ENCODE measurements at places on chromosomes 3 and 15. TPM values are rescaled to one million over a fixed set of nuclear protein-coding genes. Genes with fewer than 3 reads are reported as not detected.

DNA sequence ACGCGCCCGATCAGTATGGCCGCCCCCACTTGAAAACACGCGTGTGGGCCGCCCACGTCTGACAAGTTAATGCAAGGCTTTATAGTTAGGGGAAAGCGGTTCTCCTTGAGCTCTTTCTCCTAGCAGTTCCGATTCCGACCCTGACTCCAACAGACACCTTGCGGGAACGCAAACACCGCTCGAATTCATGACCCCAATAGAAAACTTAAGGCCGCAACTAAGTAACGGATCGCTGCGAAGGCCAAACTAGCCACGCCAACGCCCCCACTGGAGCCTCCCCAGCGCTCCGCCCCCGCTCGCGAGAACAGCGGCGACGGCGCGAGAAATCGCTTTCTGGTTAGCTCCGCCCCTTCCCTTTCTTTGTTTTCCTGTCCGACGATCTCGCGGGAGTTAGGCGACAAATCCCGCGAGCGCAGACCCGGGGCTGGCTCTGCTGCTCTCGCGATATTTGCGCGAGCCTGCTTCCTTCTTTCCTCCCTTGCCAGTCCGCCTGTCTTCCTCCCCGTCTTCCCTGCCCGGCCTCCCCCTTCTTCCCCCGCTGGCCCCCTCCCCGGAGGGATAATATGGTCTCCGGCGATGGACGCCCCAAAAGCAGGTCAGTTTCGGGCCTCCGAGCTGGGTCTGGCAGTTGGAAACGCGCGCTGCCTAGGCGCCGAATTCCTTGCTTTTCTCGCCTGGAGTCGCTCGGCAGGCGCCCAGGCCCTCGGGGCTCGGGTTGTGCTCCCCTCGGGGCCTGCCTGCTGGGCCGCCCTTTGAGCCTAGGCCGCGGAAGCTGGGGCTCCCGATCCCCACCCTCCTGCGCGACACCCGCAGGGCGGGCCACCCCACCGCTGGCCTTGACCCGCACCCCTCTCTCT lies at the start of gene IREB2:
IREB2 (plus strand) TSS at position 455 of the 857 bp plus-strand sequence; CDS start at position 577, 122 bp downstream.
- peak within 1 kb of the TSS; percentile 100 for H3K4me3 ChIP-seq
- H3K27me3 ChIP-seq = no peaks in the 10 kb centered on the region

GRCh38 chr3:116886202-116886893 lies 176.8 kb downstream of the TUSC7 start:
- H3K27ac ChIP-seq = no peak overlapping the region
- no peak overlapping the region for H3K4me3 ChIP-seq
- H3K4me1 ChIP-seq = no peaks in the 10 kb centered on the region
- no peak for DNase-seq

DNA sequence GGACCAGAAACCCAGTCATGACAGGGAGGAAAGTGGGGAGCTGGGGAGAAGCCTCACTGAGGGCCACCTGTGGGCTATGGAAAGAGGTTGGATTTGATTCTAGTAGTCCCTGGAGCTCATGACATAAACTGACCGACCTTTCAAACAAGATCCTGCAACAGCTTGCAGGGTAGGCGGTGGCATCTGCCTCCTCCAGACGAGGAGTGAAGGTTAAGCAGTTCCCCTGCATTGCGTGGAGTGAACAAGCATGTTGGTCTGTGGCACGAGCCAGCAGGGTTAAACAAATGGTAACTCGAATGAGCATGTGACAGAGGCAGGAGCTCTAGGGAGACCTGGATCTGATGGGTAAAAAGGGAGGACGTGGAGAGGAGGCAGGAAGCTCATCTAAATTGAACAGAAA lies 12.7 kb downstream of the TGM4 start:
- no peak overlapping the region for H3K27ac ChIP-seq
- no peaks in the 10 kb centered on the region for H3K36me3 ChIP-seq
- DNase-seq = no peak
- no peaks in the 10 kb centered on the region for H3K4me1 ChIP-seq
- no peak overlapping the region for H3K4me3 ChIP-seq

- no peak overlapping the region for H3K4me3 ChIP-seq
- no peaks in the 10 kb centered on the region for H3K36me3 ChIP-seq
- no peak overlapping the region for H3K27ac ChIP-seq
- no peaks in the 10 kb centered on the region for H3K4me1 ChIP-seq
- no peak for DNase-seq
- no peaks in the 10 kb centered on the region for H3K27me3 ChIP-seq
These were observed 52.5 kb downstream of the CLDN11 start for GRCh38 chr3:170471149-170471548.

Gene CPEB1
- 3.3 TPM for total RNA-seq

DNA sequence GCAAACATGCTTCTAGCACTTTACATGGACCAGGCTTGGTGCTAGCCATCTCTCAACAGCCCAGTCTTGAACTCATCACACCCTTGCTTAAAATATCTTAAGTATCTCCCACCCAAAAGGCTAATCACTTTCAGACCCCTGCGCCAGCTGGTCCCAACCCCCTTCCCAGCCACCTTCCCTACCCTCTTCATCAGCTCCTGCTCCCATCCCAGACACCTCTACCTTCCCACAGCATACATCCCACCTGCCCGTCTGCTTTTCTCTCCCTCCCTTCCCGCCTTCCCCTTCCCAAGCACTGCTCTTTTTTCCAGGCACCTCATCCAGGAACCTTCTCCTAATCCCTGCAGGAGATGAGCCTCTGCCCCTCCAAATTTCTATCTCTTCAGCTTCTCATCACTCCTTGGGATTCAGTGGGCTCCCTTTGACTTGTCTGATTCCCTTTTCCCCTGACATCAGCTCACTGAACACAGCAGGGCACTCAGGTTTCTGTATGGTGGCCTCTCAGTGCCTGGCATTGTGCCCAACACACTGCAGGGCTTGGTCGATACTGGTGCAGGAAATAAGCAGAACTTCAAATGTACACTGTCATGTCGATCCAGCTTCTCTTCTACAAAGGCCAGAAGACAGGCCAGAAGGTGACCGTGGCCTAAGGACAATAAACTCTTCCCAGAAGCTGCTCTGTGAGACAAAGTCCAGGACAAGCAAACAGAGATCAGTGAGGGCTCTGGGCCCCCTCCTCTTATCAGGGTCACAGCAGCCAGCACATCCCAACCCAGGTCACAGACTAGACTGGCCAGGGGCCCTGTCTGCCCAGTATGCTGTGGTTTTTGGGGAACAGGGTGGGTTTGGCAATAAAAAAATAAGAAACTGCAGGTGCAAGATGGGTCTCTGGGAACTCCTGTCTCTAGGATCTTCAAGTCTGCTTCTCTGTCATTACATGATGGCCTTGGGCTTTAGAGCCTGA lies 2.2 kb upstream of the ITIH1 start:
- no peaks in the 10 kb centered on the region for H3K36me3 ChIP-seq
- peaks cover 1% of the 10 kb centered on the region for H3K4me1 ChIP-seq
- no peak overlapping the region for H3K27ac ChIP-seq

DNA sequence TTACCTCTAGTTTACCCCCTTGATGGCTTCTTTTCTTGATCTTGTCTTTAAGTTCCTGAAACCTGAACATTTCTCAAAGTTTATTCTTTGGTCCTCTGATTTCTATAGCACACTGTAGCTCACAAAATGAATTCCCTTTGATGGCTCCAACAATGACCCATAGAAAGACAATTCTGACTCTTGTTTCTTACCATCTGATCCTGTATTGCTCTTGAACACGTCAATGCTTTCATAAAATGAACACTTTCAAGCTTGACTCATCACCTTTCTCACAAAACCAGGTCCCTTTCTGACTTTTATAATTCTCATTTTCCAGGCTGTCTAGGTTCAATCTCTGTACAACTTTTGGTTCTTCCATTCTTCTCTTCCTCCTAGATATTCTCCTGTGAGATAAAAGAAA lies 5.7 kb upstream of the GAP43 start:
- H3K27ac ChIP-seq = no peak overlapping the region
- H3K4me3 ChIP-seq = no peak overlapping the region
- no peaks in the 10 kb centered on the region for H3K36me3 ChIP-seq
- no peak for DNase-seq
- no peaks in the 10 kb centered on the region for H3K4me1 ChIP-seq
- no peaks in the 10 kb centered on the region for H3K27me3 ChIP-seq

DNA sequence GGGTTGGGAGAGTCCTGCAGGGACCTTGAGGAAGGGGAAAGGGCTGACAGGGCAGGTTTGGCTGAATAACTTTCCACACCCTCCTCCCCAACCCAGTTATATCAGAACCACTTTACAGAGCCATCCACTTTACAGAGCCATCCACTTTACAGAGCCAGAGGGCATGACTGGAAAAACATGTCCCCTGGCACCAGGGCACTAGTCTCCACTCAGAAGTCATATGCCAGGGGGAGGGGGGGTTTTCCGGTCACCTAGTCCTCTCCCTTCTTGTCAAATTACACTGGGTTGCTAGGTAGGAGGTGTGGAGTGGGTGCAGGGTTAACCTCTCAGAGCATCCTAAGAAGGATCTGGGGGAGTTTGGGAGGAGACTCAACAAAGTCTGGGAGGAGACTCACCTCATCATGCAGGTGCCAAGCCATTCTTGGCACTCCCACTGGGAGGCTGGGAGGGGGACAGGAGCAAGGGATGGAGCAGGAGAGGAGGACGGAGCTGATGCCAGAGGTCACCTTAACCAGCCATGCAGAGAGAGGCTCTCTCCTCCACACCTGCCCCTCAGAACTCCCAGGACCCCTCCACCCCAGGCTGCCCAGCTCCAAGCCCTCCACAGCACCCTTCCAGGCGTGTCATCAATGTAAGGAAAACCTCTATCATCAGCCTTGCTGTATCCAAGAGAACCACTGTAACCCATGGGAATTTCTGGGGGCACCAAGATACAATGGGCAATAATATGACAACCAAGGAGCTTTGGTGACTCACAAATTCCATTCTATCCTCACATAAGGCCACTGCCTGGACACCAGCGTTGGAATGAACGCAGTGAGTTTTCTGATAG lies 1.7 kb downstream of the LRRC2 start:
- peaks cover 37% of the 10 kb centered on the region for H3K4me1 ChIP-seq
- no peaks in the 10 kb centered on the region for H3K27me3 ChIP-seq
- H3K36me3 ChIP-seq = no peaks in the 10 kb centered on the region
- no peak overlapping the region for H3K4me3 ChIP-seq
- DNase-seq = no peak

DNA sequence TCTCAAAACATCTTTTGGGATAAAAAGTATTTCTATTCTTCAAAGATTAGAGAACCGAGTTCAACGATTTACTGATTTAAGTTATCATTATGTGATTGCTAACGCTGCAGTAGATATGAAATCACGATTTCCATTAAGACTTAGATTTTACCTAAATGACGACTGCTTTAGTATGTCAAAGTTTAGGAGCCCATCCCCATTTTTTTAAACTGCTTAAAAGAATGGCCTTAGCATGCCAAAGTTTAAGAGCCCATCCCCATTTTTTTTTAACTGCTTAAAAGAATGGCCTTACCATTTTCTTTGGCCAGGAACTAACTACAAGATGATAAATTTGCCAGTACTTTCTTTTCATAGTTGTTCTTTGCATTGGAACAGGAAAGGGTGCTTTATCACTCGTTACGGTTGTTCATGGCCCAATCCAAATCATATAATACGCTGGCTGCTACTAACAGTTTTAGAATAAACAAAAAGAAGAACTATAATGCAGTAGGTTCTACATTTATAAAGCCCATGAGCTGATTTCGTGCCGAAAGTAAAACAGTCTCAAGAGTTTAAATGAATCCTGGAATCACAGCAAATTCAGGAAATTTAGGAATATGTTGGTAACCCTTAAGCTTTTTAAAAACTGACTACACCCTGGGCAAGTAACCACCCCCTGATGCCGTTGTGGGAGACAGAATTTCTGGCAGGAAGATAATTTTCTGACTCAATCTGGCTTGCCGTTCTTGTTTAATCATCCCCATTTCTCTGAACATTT lies 869 bp upstream of the TSC22D2 start:
- no peaks in the 10 kb centered on the region for H3K27me3 ChIP-seq
- peak overlapping the region; percentile 99 for H3K27ac ChIP-seq
- peak overlapping the region; percentile 89 for H3K4me3 ChIP-seq
- H3K4me1 ChIP-seq = peaks cover 10% of the 10 kb centered on the region
- peaks cover 12% of the 10 kb centered on the region for H3K36me3 ChIP-seq

Gene C3orf18
- 34.8 TPM for total RNA-seq

GRCh38 chr3:129315223-129315997 lies 36.7 kb downstream of the HMCES start:
- peak overlapping the region; percentile 93 for H3K4me3 ChIP-seq
- peak overlapping the region; percentile 96 for H3K27ac ChIP-seq
- no peak for DNase-seq
- no peaks in the 10 kb centered on the region for H3K27me3 ChIP-seq

Gene TAGLN3
- total RNA-seq = not detected

DNA sequence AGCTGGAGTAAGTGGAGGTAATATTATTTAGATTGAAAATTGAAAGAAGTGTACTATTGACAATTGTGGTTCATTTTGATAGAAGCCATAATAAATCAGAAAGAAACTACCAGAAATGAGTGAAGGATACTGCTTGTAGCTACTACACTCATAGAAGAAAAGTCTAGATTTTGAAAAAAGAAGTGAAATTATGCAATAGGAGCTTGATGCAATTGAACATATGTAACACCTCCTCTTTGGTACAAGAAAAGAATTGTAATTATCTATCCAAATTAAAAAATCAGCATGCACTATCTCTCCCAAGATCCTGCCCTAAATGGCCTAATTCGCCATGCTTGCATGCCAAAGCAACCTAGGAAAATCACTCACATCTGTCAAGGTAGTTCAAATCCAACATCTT lies 51.1 kb upstream of the CD200R1L start:
- no peaks in the 10 kb centered on the region for H3K27me3 ChIP-seq
- H3K4me1 ChIP-seq = no peaks in the 10 kb centered on the region
- DNase-seq = no peak
- H3K4me3 ChIP-seq = no peak overlapping the region
- H3K27ac ChIP-seq = no peak overlapping the region

DNA sequence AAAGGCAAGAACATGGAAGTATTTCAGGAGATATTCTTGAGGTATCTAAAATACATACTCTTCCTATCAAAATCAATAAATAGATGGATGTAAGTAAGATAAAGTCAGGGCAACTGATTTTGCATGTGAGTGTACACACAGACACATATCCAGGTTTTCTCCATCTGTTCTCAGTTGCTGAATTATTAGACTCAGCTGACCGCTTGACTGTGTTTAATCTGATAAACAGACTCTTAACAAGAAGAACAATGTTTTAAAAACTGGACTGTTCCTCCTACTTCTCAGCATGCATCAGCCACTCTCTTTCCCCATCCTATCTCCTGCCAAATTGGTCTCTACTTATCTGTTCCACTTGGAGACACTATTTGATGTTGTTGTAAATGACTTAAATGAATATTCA lies 73.5 kb downstream of the GOLGA8G start:
- no peak overlapping the region for H3K27ac ChIP-seq
- H3K4me3 ChIP-seq = no peak overlapping the region
- peaks cover 5% of the 10 kb centered on the region for H3K4me1 ChIP-seq
